ENCODE measurements at places on chromosomes 11 and 22.

GRCh38 chr11:134032501-134033091 lies 36.3 kb upstream of the JAM3 start:
- DNase-seq = no peak

DNA sequence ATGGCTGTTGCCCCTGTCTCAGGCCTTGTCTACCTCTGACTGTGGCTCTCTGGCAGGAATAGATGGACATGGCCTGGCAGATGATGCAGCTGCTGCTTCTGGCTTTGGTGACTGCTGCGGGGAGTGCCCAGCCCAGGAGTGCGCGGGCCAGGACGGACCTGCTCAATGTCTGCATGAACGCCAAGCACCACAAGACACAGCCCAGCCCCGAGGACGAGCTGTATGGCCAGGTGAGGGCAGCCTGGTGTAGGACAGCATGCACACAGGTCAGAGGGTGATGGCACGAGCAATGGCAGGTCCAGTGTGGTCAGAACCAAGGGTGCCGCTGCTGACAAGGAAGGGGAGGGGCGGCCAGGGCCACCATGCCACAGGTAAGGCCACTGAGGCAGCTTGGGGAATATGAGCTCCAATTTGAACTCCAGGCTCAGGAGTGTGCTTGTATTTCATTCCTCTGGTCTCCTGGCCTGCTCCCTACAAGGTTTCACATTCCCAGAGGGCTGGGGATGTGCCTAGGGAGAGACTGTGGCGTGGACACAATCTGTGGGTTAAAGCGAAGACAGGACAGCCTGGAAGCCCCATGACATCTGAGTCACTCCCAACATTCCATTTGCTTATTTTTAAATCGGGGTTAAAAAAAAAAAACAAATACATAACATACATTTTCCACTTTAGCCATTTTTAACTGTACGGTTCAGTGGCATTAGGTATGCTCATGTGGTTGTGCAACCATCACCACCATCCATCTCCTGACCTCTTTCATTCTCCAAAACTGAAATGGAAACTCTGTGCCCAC lies 562 bp downstream of the FOLR3 start:
- DNase-seq = no peak

- no peak for DNase-seq
These were observed 13.0 kb downstream of the BCR start for GRCh38 chr22:23193196-23193827.

GRCh38 chr11:114398303-114398920 lies 1.9 kb downstream of the C11orf71 start:
- no peak for DNase-seq

DNA sequence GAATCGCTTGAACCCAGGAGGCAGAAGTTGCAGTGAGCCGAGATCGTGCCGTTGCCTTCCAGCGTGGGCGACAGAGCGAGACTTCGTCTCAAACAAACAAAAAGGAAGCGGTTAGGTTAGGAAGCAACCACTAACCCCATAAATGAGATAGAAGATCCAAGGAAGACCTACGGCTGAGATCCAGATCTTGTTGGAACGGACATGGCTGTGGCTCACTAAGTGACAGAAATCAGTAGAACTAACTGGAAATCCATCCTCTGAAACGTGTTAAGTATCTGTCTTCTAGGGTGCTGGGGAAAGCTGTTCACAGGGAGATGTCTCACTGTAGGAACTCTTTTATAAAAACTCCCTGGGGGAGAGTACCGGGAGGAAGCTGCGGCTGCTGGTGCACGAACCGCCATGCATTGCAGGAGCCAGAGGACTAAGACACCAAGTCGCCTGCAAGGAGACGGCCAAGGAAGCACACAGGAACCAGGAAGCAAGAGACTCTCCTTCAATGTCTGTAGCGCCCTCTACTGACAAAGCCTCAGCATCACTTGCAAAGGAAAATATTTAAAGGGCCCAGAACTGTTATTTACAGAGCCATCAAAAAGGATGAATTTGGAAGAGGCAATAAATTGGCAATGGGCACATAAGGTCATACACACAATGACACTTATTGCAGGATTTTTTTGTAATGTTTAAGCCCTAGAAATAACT lies 16.9 kb upstream of the SPTY2D1 start:
- DNase-seq = no peak

DNA sequence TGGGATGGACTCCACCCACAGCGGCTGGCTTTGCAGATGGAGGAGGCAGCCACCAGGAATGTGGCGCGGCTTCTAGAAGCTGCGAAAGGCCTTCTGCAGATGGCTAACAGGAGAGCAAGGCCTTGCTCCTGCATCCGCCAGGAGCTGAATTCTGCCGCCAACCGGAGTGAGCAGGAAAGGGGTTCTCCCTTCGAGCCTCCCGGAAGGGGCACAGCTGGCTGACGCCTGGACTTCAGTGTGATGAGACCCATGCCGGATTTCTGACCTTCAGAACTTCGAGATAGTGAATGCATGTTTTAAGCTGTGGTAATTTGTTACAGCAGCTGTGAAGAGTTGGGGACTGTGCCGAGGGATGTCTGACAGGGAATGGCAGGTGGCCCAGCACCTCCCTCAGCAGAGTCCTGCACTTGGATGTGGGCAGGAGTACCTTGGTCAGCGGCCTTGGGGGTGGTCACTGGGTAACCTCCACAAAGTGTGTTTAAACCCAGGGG lies 7.7 kb downstream of the TBC1D22A start:
- no peak for DNase-seq

DNA sequence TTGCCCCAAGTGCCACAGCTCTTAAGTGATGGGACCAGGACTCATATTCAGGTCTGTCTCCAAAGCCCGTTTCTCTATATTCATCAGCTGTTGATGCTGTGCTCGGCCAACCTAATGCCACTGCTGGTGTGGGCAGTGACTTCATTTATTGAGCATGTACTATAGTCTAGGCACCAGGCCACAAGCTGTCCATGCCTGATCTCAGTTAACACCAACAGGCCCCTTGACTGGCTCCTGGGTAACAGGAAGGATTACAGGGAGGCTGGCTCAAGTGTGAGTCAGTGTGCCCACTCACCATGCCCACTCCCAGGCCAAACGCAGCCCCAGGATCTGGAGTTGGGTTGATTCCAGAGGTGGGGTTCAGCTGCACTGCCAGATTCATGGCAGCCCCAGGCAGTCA lies 8.6 kb upstream of the CRYBB2 start:
- DNase-seq = no peak

Measured in NCI-H2081 treated with DMSO at 0.1 percent for 48 hours (cell line).